ENCODE measurements at places on chromosomes 5 and 9. TPM values are rescaled to one million over a fixed set of nuclear protein-coding genes. Genes with fewer than 3 reads are reported as not detected.

- DNase-seq, result no peak
Measured at GRCh38 chr9:126437701-126438100, 111.1 kb downstream of the MVB12B start.

DNA sequence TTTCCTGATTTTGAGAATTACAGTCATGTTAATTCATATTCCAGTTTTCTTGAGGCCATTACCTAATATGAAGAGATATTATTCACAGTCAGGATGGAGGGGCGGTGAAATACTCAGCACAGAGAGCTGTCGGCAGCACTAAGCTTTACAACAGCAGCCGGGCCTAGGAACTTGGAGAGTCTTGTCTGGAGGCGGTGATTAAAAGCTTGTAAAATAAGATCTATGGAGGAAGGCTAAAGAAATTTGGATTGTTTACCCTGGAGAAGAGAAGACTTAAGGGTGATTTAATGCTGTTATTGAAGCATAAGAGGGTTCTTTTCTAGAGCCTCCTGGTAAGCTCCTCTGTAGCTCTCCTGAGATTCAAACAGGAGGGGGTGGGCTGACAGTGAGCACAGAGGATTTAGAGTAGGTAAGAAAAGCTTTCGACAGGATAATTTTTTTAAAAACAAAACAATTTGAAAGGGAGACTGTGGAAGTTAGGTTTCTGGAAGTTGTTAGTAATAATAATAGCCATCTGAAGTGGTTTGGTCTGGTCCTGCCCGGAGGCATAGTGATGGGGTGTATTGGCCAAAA, 406.3 kb upstream of the ADAMTSL1 start:
- no peak for DNase-seq

DNA sequence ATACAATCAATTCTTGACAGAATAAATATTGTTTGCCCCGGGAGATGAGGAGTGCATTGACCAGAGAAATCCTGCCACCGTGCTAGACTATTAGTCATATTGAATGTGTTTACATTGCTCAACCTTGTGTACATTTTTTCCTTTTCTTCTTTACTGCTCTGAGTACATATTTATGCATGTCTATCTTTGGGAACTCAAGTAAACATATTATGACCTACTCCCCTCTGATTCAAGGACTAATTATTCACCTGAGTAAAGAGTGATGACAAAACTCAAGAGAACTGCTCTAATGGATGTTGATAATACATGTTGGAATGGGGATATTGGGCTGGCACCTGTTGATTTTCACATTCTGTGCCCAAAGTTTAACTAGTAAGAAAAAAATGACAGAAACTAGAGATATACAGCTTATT, 3.9 kb upstream of the SPINK1 start:
- DNase-seq, result peak; percentile 61

DNA sequence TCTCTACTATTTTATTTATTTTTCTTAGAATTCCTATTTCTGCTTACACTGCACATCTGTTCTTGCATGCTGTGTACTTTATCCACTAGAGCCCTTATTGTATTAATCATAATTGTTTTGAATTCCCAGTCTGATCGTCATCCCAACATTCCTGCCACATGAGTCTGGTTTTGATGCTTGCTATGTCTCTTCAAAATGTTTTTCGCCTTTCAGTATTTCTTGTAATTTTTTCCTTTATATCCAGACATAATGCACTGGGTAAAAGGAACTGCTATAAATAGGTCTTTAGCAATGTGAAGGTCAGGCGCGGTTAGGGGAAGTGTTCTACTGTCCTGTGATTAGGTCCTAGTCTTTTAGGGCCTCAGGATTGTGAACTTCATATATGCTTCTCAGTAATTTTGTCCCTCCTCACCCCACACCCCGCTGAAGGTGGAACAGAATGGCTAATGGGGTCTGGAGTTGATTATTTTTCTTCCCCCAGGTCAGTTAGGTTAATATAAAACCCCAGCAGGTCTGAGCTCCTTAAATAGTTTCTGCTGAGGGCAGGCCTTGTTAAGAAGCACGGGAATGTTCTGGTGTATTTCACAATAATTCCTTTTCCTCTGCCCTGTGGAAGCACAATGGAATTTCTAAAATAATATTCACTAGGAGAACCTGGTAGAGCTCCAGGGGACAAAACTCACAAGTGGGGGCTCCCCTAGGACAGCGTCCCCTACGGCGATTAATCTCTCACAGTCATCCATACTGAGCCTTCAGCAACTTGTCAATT, 146.6 kb upstream of the TUT7 start:
- peak; percentile 68 for DNase-seq

GRCh38 chr5:122333564-122333963, 21.5 kb downstream of the SNCAIP start:
- DNase-seq, result no peak

DNA sequence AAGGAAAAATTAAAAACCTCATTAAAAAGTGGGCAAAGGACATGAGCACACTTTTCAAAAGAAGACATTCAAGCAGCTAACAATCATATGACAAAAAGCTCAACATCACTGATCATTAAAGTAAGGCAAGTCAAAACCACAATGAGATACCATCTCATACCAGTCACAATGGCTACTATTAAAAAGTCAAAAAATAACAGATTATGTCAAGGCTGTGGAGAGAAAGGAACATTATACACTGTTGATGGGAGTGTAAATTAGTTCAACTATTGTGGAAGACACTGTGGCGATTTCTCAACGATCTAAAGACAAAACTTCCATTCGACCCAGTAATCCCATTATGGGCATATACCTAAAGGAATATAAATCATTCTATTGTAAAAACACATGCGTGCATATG, 35.8 kb downstream of the HINT1 start:
- DNase-seq, result no peak

- DNase-seq, result no peak
Measured at GRCh38 chr5:55445791-55446190, 89.0 kb downstream of the PLPP1 start.

- no peak for DNase-seq
Measured at GRCh38 chr9:137461316-137461662, 2.2 kb upstream of the NSMF start.

DNA sequence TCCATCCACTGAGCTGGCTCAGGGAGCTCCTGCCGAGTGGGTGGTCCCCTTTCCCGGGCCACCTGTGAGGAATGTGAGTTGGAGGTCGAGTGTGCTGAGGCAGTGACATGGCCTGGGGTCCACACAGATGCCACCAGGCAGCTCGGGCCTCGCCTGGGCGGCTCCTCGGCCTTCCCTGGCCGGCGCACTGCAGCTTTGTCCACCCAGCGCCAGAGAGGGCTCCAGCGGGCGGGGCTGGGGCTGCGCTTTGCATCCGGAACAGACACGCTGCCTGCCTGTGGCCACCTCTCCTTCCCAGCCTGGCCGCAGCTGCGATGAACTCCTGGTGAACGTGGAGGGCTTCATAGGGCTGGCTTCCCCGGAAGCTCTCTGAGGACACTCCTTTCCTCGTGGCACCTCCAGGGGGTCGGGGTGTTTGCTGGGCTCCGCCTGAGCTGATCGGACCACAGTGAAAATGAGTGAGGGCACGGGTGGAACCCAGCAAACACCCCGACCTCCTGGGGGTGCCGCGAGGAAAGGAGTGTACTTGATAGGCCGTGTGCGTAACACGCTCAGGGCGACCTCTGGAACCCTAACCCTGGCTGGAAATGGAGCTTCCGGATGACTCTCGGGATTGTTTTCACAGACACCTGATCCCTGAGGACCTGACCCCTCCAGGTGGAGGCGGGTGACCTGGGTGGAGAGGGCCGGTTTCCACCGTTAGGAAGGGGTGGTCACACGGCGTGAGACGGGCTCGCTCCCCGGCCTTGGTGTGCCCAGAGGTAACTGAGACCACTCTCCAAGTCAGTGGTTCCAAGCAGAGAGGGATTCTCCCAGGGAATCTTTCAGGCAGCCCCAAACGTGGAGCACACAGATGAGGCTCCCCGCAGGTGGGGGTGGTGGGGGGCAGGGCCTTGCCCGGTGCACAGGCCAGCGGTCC, 31.8 kb upstream of the RXRA start:
- DNase-seq, result no peak

DNA sequence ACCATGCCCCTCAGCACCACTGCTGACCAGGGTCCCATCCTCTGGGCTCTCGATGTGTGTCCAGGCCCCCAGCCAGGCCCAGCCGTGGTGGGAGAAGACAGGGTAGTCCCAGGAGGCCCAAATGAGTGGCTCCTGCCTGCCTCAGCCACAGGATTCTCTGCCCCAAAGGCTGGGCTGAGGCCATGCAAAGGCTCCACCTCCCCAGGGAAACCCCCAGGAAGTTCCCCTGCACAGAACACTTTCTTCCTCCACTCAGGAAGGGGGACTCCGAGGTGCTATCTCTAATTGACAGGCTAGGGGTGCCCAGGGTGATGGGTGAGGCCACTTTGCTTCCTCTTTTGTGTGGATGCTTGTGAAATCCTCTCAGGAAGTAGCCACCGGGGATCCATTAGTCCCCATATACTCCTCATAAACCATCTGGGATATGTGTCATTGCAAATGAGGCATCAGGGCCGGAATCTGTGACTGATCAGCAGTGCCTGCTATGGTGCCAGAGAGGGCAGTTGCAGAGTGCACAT, 23.1 kb upstream of the TDRD7 start:
- DNase-seq, result no peak

GRCh38 chr5:124079062-124079461, 567.1 kb downstream of the CSNK1G3 start:
- DNase-seq, result no peak

DNA sequence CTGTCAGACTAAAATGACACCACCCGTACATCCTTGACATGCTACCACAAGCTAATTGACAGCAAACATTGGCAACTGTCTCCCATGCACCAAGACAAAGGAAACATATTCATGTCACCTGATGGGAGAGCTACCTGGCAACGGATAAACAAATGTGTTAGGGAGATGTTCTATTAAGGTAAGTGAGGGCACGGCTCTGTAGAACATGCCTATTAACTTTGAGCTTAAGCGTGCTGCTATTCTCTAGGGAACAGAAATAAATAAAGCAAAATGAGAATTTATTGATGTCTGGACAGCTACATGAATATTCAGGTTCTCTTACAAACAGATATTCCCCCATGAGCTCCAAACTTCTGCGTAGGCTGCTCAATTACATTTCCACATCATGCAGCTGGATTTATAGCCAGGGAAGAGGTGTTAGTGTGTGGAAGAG, 361.4 kb upstream of the RFX3 start:
- no peak for DNase-seq

DNA sequence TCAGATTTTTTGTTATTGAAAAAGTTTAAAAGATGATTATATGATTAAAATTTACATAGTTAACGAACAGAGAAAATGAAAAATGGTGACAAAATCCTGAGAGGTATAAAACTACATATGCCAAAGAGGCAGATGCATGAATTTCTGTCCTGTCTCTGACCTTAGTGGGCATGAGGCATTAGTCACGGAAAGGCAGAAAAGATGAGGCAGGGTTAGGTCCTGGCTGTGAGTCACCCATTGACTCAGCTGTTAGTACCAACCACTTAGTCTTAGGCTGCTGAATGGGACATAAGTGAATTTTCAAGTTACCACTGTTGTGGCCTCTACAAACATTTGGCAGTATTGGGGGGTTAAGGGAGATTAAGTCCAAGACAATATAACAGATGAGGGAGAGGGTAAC, 33.1 kb downstream of the RASA1 start:
- DNase-seq, result peak; percentile 90

DNA sequence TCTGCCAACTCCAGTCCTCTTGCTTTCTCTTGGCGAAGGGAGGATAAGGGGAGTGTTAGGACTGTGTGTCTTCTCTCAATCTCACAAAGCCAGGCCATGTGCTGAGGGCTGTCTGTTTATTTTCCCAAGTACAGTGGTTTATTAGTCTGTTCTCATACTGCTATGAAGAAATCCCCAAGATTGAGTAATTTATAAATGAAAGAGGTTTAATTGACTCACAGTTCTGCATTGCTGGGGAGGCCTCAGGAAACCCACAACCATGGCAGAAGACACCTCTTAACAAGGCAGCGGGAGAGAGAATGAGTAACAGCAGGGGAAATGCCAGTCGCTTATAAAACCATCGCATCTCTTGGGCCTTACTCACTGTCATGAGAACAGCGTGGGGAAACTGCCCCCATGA, 36.2 kb upstream of the CKS2 start:
- peak; percentile 92 for DNase-seq

- peak; percentile 16 for DNase-seq
Measured at GRCh38 chr5:8184455-8185063, 315.6 kb downstream of the MTRR start.

- no peak for DNase-seq
Measured at GRCh38 chr5:179803651-179804554, 2.8 kb downstream of the MGAT4B start.

DNA sequence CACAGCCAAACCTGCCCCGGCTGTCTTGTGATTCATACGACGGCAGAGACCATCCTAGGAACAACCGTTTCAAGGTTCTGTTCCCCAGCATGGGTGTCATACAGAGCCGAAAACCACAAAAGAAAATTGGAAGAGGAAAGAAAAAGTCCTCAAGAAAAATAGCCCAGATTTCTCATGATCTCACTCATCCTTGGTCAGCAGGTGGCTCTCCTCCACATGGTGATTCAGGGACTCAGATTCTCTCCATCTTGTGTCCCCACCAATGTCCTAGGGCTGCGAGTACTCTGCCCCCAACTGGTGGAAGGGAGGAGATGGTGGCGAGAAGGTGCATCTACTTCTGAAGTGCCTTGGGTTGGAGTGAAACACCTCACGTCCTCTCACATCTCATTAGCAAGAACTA, 25.6 kb downstream of the PDZD2 start:
- DNase-seq, result peak; percentile 59

DNA sequence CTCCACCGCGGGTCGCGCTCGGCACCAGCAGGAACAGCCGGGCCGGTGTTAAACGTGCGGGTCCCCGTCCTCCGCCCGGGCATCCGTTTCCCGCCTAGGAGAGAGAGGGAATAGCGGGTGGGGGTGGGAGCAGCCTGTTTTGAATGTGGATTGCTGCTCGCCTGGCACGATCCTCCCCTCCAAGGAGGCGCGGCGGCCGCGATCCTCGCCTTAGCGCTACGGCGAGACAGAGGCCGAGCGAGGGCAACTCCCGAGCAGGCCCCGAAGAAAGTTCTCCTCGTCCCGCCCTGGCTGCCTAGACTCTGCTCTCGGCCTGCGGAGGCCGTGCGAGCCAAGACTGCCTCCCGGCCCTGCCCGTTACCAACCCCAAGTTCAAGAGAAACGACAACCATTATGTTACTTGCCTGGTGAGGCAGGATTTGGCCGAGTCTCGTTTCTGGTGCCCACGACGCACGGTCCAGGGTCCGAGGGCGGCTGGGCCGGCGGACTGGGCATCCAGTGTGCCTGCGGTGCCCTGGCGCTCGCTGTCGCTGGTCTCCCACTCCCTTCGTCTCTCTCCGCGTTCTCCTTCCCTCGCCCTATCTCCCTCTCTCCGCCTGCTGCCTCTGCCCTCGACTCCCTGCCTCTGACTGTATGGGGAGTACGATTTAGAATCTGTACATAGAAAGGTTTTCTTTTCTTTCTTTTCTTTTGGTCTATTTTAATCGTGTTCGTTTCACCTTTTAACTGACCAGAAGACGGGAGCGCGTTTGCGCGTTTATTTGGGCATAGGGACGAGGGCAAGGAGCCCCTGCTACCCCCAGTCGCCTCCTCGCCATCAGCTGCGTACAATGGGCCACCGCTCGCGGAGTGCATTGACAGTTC, 724 bp downstream of the NR2F1-AS1 start:
- peak; percentile 53 for DNase-seq

DOK3 gene
- 6.0 TPM for total RNA-seq

CYSRT1 gene
- 1.4 TPM for total RNA-seq

GADD45G gene
- not detected for total RNA-seq

IFNK gene
- total RNA-seq, result not detected

CDK7 gene
- total RNA-seq, result 43.7 TPM

SLCO6A1 gene
- total RNA-seq, result not detected

NLN gene
- total RNA-seq, result 24.6 TPM

ERAP2 gene
- total RNA-seq, result 2.5 TPM

CREB3 gene
- 58.7 TPM for total RNA-seq

TRIM32 gene
- 17.8 TPM for total RNA-seq

CD14 gene
- total RNA-seq, result 2.2 TPM

SERF1B gene
- total RNA-seq, result 21.0 TPM

KLF9 gene
- total RNA-seq, result 5.9 TPM

All from MCF 10A (cell line).